Central memory CD8-positive, alpha-beta T cell (primary cell): ENCODE measurements at places on chromosomes 2 and 18.

DNA sequence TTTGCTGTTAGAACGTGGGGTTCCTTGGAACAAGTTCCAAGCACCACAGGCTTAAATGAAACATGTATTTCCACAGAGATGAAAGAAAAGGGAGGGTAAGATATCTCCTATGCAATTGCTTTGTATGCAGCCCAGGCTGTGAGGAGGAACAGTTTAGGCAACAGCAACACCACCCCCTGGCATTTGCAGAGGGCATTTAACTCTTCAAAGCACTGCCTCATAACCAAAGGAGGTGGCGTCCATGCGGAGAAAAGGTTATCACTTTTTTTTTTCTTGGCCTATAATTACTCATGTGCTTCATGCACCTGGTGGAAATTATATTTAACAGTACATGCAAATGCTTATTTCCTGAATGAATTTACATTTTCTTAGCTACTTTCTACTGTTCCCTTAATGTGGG, 286.0 kb downstream of the LPIN1 start:
- no peak for DNase-seq

DNA sequence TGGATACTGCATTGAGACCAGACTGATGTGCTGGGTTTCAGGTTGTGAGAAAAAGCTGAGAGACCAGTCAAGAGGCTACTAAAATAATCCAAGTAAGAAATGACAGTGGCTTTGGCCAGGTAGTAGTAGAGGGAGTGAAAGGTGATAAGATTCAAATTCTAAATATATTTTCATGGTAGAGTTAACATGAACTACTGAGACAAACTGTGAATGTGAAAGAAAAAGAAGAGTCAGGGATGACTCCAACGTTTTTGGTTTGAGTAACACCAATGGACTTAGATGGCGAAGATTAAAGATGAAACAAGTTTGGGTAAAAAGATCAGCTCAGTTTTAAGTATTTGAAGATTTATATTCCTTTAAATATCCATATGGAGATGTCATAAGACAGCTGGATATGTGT, 209.4 kb downstream of the ZEB2 start:
- DNase-seq: no peak

DNA sequence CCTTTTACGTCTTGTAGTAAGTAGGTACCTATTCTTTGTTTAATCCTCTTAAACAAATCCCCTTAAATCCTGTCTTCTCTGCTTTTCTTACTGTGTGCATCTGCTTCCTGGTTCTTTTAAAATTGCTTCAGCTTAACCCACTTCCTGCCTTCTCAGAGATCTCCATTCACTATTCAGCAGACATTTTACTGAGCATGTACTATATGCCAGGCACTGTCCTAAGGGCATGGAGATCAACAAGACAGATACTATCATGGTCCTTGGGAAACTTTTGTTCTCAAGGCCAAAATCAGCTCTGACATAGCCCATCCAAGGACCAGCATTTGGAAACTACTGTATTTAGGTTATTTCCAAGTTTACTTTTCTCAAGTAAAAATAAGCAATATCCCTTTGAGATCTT, 227.5 kb downstream of the TPGS2 start:
- no peak for DNase-seq

- DNase-seq: no peak
Observed at GRCh38 chr2:15751477-15751876, 159.8 kb downstream of the DDX1 start.

GRCh38 chr2:57575700-57576268, 470.8 kb upstream of the VRK2 start:
- no peak for DNase-seq

- no peak for DNase-seq
Observed at GRCh38 chr2:241988146-241988545, 118.6 kb downstream of the RTP5 start.

GRCh38 chr2:161063157-161063945, 96.9 kb upstream of the TANK start:
- peak; percentile 47 for DNase-seq
